H1 (cell line): ENCODE measurements at places on chromosomes 5 and 9. TPM values are rescaled to one million over a fixed set of nuclear protein-coding genes. Genes with fewer than 3 reads are reported as not detected.
A peak's percentile ranks its signal among the peaks of the same experiment; 100 is the strongest.

GRCh38 chr5:132370971-132371602 is 1.6 kb downstream of the SLC22A5 start:
- no peak for DNase-seq

GRCh38 chr5:111530298-111530740 is 18.0 kb upstream of the STARD4 start:
- DNase-seq = no peak

DCTN3 gene
- 23.4 and 25.6 TPM in 2 replicates for total RNA-seq

GRCh38 chr5:37272511-37272910 is 23.3 kb upstream of the CPLANE1 start:
- no peak for DNase-seq

GRCh38 chr5:141683596-141684141 is 1.6 kb upstream of the ARAP3 start:
- no peak for DNase-seq

- DNase-seq = no peak
Measured at GRCh38 chr9:33809506-33809905, 7.5 kb upstream of the UBE2R2 start.

DNA sequence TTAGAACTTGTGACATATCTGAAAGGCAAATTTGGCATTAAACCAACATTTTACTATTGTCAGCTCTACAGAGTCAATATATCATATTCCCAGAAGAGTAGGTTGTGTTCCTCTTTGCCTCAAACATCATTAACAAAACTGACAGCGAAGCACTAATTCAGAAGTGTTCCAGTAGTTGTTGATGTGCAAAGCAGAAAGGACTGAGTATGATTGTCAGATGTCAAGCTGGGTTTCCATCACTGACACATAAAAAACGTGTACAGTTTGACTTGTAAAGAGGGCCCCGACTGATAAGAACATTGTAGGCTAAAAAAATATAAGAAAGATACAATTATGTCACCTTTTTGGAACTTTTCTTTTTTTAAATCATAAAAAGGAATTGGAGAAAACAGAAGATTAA is 101.5 kb upstream of the ZNF608 start:
- no peak for DNase-seq

DNA sequence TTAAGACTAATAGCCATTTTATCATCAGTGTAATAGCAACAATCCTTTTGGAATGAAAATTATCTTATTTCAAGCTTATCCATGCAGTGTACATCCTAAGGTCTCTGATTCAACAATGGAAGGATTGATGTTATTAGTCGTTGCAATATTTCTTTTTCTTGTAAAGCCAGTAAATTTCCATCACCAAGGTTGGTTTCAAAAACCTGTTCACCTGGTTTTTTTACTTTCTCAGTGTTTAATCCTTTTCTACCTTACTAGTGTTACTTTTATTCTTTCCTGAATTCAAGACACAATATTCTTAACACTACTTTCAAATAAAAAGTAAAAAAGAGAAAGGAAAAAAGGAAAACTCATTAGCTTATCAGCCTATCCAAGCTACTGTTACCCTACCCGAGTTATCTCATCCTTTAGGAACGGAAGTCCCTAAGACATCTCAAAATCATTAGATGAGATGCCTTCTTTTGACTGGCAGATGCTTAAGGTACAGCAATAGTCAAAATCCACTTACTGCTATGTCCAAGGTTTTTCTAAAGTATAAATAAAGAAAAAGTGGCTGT is 5.4 kb downstream of the ZFR start:
- DNase-seq = no peak

TAF11L5 gene
- not detected in 2 replicates for total RNA-seq

DNA sequence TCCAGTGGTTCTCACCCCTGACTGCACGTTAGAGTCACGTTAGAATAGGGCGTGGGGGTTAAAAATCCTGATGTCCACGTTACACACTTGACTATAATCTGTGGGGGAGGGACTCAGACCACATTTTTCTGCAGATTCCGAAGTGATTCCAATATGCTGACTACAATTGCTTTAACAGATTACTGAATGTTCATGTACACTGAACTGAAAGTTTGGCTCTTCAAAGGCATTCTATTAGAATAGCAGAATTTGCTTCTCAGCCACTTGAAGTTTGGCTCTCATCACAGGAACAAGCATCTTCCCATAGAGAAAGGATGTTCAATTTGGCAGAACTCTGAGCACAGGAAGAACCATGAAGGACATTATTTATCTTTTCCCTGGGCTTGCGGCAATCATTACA is 84.5 kb downstream of the HAPLN1 start:
- DNase-seq = no peak

AQP3 gene
- total RNA-seq = 2.6 and 3.0 TPM in 2 replicates

- no peak for DNase-seq
Measured at GRCh38 chr9:114450181-114450580, 55.1 kb downstream of the WHRN start.

DNA sequence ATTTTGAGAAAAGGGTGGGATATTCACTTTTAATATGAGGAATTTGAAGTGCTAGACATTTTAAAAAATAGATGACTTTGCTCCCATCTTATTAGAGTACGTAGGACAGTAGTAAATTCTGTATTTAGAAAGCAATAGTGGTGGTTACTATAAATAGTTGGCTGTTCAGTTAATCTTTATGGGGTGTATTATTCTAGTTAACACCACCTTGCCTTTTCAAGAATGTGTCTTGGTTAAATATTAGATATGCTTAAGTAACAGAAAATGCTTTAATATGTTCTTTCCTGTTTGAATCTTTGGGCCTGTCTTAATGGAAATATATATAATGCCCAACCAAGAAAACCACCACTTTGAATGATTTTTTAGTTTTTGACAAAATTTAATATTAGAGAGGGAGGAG is 608.7 kb upstream of the FAM174A start:
- DNase-seq = no peak

GRCh38 chr9:16062542-16063240 is 509.8 kb downstream of the CCDC171 start:
- DNase-seq = no peak

DNA sequence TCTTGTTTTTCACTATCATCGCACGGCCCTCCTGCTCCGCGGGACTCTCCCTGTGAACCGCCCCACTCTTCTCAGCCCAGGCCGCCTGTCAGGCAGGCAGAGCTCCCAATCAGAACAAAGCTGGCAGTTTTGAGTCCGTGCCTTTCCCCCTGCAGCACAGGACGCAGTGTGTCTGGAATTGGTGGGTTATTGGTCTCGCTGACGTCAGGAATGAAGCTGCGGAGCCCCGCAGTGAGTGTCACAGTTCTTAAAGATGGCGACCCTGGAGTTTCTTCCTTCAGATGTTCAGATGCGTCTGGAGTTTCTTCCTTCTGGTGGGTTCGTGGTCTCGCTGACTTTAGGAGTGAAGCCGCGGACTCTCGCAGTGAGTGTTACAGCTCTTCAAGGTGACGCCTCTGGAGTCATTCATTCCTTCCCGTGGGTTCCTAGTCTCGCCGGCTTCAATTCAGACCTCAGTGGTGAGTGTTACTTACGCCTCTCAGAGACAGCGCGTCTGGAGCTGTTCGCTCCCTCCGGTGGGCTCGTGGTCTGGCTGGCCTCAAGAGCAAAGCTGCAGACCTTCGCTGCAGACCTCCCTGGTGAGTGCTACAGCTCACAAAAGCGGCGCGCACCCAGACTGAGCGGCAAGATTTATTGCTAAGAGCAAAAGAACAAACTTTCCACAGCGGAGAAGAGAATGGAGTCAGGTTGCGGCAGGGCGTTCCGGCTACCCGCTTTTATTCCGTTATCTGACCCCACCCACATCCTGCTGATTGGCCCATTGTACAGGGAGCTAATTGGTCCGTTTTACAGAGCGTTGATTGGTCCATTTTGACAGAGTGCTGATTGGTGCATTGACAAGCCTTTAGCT is 7.4 kb downstream of the ZDHHC11B start:
- no peak for DNase-seq

DNA sequence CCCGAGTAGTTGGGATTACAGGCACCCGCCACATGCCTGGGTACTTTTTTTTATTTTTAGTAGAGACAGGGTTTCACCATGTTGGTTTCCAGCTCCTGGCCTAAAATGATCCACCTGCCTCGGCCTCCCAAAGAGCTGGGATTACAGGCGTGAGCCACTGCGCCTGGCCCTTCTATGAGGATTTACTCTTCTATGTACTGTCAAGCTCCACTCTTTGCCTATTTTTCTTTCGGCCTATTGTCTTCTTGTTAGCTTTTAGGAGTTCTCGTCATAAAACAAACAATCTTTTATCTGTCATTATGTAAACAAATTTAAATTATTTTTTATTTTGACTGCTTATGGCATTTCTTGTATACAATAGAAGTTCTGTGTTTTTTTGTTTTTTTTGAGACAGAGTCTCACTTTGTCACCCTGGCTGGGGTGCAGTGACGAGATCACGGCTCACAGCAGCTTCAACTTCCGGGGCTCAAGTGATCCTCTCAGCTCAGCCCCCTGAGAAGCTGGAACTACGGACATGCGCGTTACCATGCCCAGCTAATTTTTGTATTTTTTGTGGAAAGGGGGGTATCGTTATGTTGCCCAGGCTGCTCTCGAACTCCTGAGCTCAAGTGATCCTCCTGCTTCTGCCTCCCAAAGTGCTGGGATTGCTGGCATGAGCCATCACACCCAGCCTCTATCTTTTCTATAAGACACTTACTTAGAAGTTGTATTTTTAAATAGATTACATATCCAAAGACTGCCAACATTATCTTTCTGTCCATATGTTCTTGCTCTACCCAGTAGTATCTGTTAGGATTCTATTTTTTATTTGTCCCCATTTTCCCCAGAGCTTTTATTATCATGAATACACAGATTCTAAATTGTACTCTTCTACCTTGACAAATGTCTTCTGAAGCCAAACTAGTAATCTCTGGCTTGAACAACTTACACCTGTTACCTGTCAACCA is 29.2 kb downstream of the CSNK1A1 start:
- DNase-seq = no peak

- DNase-seq = peak; percentile 54
Measured at GRCh38 chr9:134658378-134658955, 16.9 kb downstream of the COL5A1 start.

GRCh38 chr5:26518065-26518464 is 520.3 kb downstream of the CDH9 start:
- peak; percentile 1 for DNase-seq

DNA sequence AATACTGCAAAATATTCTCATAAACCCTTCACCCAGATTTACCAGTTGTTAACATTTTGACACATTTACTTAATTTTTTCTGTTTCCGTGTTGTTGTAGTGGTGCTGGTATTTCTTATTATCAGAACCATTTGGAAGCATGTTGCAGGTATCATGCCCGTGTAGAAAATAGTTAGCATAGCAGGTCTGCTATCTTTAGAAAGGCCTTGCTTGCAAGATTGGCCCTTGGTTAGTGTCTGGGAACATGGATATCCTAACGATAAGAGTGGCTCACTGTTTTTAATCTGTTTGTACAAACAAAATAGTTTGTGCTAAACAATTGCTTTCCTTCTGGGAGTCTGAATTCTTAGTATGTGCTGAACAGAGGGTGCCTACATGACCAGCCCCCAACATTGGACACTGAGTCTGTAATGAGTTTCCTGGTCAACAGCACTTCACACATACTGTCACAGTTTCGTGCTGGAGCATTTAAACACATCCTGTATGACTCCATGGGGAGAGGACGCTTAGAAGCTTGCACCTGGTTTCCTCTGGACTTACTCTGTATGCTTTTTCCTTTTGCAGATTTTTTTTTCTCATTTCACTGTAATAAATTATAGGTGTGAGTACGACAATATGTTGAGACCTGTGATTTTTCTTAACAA is 66.9 kb downstream of the MAN2A1 start:
- no peak for DNase-seq

GRCh38 chr5:171757853-171758535 is 27.6 kb upstream of the SMIM23 start:
- DNase-seq = no peak

DNA sequence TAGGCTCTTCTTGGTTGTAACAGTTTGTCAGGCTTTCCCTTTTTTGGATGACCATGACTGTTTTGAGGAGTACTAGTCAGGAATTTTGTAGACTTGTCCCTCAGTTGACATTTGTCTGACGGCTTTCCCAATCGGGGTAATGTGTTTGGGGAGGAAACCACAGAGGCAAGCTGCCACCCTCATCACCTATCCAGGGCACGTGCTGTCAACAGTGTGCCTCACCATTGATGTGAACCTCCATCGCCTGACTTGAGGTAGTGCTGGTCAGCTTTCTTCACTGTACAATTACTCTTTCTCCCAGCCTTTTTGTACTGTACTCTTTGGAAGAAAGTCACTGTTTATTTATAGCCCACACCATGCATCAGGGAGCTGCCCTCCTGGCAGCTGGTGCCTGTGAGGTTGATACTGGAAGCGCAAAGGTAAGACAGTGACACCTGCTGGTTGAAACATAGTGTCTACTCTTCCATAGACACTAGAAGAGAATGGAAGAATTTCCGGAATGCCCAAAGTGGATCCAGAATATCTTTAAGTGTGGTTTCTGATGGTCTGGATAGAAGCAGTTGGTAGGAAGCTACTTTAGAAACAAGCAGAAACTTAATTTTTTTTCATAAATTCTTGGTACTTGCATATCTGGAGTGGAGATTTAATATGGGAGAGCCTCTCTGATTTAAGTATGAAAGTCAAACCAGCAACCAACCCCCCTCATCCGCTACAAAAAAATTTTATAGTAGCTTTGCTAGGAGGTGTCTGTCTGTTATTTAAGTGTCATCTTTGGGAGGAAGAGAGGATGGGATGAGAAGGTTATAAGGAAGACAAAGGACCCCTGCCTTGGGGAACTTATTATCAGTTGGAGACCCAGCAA is 69.3 kb downstream of the SNX30 start:
- DNase-seq = no peak

GRCh38 chr9:137834846-137835546 is 42.6 kb upstream of the CACNA1B start:
- DNase-seq = no peak

DNA sequence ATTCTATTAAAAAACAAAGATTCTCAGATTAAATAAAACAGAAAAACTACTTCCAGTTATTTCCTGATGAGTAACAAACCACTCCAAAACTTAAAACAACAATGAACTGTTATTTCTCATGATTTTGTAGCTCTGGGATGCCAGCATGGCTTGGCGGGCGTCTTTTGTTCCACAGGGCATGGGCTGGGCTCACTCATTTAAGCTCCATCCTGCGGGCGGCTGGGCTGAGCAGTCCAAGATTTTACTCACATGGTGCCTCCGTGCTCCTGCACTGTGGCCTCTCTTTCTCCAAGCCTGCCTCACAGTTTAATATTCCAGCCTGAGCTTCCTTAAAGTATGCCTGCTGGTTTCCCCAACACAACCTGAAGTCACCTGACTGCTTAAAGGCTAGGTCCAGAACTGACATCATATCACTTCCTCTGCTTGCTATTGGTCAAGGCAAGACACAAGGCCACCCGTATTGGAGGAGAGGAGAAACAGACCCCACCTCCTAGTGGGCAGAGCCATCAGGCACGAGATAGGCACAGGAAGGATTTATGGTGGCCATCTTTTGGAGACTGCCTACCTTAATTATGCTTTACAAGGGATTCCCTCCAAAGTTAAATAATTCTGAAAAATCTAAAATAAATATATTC is 41.6 kb upstream of the ZBTB43 start:
- no peak for DNase-seq

- DNase-seq = no peak
Measured at GRCh38 chr5:505951-506525, 18.2 kb downstream of the SLC9A3 start.
